Endothelial cell (in vitro differentiated cells): ENCODE measurements at places on chromosomes 6 and 20.

- peak; percentile 63 for DNase-seq
Observed at GRCh38 chr6:41039060-41039998, at the start of gene UNC5CL. TSS of gene UNC5CL (minus strand) at chr6:41039221. CDS start at chr6:41035074, 4,147 bp downstream.

DNA sequence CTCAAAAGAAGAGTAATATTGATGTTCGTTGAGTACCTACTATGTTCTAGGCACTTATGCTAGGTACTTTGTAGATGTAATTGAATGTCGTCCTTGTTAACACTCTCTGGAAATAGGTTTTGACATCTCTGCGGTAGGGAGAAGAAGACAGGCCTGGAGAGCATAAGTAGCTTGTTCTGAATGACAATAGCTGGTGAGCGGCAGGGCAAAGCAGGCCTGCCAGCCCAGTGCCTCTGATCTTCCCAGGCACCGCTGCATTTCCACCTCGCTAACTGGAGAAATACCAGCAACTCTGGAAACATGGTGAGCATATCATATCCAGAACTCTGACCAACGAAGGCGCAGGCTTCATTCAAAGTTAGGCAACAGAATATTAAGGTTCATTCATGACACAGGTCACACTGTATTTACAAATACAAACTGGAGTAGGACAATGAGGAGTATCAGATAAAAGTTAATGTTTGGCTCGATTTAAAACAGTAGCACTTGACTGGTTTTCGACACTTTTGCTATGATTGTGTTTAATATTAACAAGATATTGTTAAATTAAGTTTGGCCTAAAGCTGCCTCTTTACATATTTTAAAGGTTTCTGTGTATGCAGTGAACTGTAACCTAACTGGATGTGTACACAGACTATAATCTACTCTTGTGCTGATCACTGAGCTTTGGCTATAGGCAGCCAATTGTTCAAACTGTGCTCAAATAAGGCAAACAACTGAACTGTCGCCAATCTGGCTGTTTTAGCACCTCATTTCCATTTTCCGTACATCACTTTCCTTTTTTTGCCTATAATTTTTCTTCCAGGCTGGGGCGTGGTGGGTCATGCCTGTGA, 54.1 kb downstream of the PPP1R3G start:
- no peak for DNase-seq

- no peak for DNase-seq
Observed at GRCh38 chr6:51467231-51467952, 620.0 kb downstream of the PKHD1 start.

- DNase-seq = no peak
Observed at GRCh38 chr20:41960166-41960565, 342.0 kb upstream of the CHD6 start.

DNA sequence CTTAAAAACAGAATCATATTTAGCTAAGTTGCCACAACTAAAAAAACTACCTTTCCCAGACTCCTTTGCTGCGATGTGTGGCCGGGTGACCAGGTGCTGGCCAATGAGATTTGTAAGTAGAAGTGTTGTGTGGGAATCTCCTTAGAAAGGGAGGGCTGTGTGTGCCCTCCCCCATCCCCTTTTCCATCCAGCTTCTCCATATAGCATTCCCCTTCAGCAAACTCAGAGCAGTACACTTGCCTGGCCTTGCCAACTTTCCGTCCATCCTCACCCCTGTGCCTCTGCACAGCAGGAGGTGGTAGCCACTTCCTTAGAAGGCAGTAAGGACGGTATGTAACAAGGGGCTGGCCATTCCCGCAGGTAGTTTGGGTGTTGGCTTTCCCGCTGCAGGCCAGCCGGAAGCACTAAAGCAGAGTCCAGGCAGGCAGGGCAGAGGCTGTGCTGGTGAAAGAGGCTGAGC, 22.3 kb upstream of the KCNK16 start:
- DNase-seq = no peak

DNA sequence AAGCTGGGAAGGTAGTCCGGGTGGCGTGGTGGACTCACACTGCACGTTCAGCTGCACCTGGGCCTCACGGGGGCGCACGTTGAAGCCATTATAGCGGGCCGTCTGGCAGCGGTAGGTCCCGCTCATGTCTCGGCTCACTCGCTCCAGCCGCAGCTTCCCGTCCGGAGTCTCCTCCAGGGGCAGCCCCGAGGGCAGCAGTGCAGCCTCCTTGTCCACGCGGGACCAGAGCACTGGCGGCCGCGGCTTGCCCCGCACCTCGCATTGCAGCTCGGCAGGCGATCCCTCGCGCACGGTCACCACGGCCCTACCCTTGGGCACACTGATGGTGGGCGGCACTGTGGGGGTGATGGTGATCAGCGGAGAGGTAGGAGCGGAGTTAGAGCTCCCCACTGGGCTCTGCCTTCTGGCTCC, 47.6 kb downstream of the MDGA1 start:
- DNase-seq = peak; percentile 59

GRCh38 chr6:154179434-154179833, 140.4 kb downstream of the OPRM1 start:
- no peak for DNase-seq

DNA sequence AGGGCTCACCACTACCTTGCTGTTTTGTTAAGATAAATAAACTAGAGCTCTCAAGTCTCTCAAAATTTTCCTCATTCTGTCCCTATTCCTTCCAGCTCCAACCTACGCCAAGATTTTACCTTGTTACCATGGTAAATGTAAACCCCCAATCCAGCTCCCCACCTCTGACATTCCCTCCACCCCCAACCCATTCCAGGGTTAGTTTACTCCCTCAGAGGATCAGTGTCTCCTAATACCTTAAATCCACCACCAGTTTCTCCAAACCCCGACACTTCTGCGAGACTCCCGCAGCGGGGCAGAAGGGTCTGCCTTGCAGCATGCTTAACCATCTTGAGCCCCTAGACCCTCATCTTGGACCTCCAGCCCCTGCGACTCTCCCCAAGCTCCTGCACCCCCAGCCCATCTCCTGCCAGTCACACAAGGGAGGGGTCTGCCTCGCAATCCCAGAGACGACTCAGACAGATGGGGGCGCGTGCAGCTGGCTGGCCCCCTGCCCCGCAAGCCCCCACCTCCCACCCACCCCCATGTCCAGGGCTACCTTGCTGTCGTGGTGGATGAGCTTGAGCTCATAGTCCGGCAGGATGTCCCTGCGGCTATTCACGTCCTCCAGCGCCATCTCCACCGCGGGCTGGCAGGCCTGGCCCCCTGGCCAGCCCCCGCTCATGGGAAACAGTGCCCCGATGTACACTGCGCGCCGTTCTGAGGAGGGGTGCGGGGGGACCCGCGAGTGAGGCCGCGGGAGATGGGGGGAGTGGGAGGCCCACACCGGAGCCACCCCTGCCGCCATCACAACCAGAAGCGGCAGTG, 5.8 kb downstream of the GABBR1 start:
- peak; percentile 22 for DNase-seq

- no peak for DNase-seq
Observed at GRCh38 chr6:63305277-63305676, 14.5 kb downstream of the LGSN start.

DNA sequence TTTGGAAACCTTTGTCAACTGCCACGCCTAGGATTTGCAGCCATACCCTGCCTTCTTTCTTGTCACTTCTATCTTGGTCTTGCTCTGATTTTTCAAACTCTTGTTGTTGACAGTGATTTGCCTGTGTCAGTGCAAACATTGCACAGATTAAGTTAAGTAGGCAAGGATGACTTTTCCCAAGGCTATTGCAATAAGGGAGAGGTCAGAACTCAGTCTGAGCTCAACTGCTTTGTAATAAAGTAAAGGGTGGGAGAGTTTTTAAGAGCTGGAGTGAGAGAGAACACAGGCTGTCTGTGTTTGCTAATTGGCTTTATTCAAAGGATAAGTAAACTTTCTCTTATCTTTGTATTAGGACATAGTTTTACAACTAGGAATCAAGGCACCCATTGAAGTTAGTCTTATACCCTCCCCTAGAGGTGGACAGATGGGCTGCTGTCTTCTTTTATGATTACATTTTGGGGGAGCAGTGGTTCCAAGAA, 448.6 kb downstream of the PHF3 start:
- DNase-seq = no peak

GRCh38 chr6:68025764-68026163, 609.3 kb upstream of the ADGRB3 start:
- no peak for DNase-seq

GRCh38 chr6:137925141-137925698, 58.2 kb downstream of the TNFAIP3 start:
- no peak for DNase-seq

GRCh38 chr6:148175550-148176188, 167.0 kb upstream of the SASH1 start:
- no peak for DNase-seq

- no peak for DNase-seq
Observed at GRCh38 chr6:25369433-25370177, 90.4 kb downstream of the CARMIL1 start.

GRCh38 chr6:52672412-52673025, 1.6 kb downstream of the TMEM14A start:
- DNase-seq = no peak

DNA sequence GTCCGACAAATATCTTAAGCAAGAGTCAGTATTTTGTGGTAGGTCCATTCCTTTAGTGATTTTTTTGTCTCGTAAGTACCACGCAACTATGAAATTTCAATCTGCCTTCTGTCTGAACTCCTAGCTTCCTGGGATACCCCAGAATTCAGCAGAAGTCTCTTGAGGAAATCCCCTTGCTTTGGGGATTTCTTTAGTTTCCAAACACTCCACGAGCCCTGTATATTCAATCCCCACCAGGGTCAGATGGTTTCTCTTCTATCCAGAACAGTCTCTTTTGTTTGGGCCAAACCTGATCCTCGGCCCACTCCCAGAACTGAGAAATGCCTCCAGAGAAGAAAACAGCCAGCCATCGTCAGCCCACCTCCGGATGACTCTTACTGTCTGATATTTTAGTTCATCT, 113.0 kb downstream of the CHD6 start:
- no peak for DNase-seq

DNA sequence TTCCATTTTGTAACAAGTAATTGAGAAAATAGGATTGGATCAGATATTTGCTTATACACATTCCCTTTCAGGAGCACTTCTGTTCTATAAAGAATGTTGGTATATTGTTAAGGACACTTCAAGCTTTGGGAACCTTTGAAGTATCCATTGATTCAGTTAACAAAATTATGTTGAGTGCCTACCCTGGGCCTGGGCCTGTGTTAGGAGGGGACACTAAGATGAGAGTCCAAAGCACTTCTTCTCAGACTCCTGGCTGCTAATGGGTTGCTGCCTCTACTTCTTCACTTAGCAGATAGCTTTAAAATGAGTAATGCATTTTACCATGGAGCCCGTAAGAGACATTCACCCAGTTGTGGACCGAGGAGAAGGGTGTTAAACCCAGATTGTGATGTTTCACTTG, 40.3 kb downstream of the PTPN1 start:
- DNase-seq = no peak

- DNase-seq = no peak
Observed at GRCh38 chr6:72832271-72832670, 210.4 kb downstream of the KCNQ5 start.

DNA sequence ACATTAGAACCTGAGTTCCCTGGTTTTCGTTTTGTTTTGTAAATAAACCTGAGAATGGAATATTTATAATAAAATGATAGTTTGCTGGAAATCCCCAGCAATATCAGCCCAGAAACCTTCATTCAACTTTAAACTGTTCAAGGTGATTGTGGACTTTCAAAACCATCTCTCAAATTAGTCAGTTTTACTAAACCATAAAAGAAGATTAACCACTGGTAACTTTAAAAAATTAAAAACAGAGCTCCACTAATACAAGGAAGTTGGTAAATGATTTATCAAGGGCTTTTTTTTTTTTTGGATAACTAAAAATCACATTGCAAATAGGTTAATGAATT, 10.0 kb downstream of the MBOAT1 start:
- DNase-seq = no peak

DNA sequence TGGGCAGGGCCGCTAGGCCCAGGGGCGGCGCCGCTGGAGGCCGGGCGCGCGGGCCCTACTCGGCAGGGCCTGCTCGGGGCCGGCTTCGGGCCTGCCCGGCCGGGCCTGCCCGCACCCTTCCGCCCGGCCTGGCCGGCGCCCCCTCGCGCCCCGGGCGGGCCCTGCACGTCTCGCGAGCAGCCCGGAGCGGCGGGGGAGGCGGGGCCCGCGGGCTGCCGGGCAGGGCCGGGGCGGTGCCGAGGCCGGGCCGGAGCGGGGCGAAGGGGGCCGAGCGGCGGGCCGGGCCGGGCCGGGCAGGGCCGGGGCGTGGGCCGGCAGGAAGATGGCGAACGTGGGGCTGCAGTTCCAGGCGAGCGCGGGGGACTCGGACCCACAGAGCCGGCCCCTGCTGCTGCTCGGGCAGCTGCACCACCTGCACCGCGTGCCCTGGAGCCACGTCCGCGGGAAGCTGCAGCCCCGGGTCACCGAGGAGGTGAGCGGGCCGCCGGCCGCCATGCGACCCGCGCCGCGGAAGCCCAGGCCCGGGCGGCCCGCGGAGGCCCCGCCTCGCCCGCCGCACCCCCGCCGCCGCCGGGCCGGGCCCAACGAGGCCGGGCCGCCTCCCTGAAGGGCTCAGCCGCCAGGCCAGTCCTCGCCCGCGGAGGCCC, at the start of gene NPEPL1:
NPEPL1 (plus strand) TSS at position 222 of the 647 bp plus-strand sequence; CDS start at position 323, 101 bp downstream.
- DNase-seq = peak; percentile 85

- DNase-seq = no peak
Observed at GRCh38 chr6:32108727-32109113, 418 bp downstream of the TNXB start.

DNA sequence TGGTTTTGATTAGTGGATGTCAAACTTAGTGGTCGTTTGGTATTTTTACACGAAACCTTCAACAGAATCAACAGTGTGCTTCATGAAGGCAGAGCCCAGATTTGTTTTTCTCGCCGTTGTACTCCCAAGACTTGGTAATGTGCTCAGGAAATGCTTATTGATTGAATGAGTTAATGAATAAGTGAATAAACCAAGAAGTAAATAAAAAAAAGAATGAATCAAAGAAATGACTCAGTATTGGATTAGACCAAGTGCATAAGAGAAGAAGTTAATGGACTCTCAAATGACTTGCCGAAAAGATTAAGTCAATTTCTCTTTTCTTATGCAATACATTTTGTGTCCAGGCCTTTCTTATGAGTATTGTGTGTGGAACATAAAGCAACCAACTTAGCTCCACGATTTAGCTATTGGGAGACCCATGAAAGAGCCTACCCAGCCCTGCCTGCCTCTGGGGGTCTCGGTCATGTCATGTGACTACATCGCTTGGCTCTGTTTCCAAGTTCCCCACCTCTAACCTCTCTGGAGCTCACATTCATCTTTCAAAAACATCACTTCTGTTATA, 10.6 kb upstream of the FUCA2 start:
- DNase-seq = no peak

DNA sequence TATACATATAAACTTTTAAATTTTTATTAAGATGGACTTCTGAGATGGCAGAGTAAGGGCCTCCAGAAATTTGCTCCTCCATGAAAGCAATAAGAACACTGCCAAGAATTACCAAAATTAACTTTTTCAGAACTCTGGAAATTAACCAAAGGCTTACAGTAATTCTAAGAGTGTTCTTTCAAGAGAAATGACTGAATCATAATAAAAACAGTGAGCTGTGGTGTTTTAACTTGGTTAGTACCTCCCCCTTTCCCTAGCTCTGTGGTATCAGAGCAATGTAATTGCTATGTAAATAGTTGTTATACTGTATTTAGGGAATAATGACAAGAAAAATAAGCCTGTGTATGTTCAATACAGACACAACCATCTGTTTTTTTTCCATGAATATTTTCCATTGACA, 19.0 kb downstream of the HECA start:
- DNase-seq = no peak

GRCh38 chr6:101395345-101395744, 1.8 kb downstream of the GRIK2 start:
- DNase-seq = no peak

GRCh38 chr6:166366921-166367320, 15.8 kb downstream of the MPC1 start:
- DNase-seq = no peak
